Prostate gland (tissue), 2 donors: ENCODE measurements at places on chromosomes 2 and 18. TPM values are rescaled to one million over a fixed set of nuclear protein-coding genes. Genes with fewer than 3 reads are reported as not detected.

Gene ZC3H6
- total RNA-seq = 10.2 TPM

Gene CXCR1
- not detected for total RNA-seq

Gene RIT2
- not detected for total RNA-seq

Gene FBXO15
- 7.8 TPM for total RNA-seq

Gene CROCC2
- not detected for total RNA-seq

Gene GAREM2
- total RNA-seq = 3.5 TPM

Gene GRP
- not detected for total RNA-seq

Gene ALPG
- total RNA-seq = 0.34 TPM

Gene IL18RAP
- total RNA-seq = not detected

Gene DSG4
- 0.05 TPM for total RNA-seq

Gene MYCN
- 3.5 TPM for total RNA-seq

Gene PPIL3
- 15.2 TPM for total RNA-seq

Gene GKN2
- total RNA-seq = not detected

Gene HTR2B
- total RNA-seq = not detected

Gene NPHP1
- 9.7 TPM for total RNA-seq

Gene HOXD13
- 11.8 TPM for total RNA-seq

Gene ZNF396
- total RNA-seq = 1.6 TPM

Gene UGT1A6
- total RNA-seq = 6.6 TPM

Gene UPP2
- not detected for total RNA-seq

Gene FBLN7
- 3.0 TPM for total RNA-seq

Gene CDH20
- total RNA-seq = 0.28 TPM

Gene ZFP36L2
- total RNA-seq = 117 TPM

Gene PASK
- 200 TPM for total RNA-seq

Gene EPB41L3
- total RNA-seq = 182 TPM

Gene HADHA
- total RNA-seq = 107 TPM

Gene MROH2A
- 2.3 TPM for total RNA-seq

Gene DYNC1I2
- total RNA-seq = 70.7 TPM

Gene ANKRD30BL
- not detected for total RNA-seq

Gene CHST10
- 27.7 TPM for total RNA-seq

Gene LOXHD1
- 1.4 TPM for total RNA-seq

Gene RHOB
- 391 TPM for total RNA-seq

Gene REEP1
- 6.6 TPM for total RNA-seq

Gene ASB18
- not detected for total RNA-seq

Gene LIMS4
- not detected for total RNA-seq

Gene IL1F10
- not detected for total RNA-seq

Gene MYO5B
- 31.1 TPM for total RNA-seq

Gene ADGRF3
- not detected for total RNA-seq

Gene CTDSP1
- 180 TPM for total RNA-seq

Gene DNAH7
- total RNA-seq = 10.1 TPM

Gene SCN3A
- total RNA-seq = 1.6 TPM

Gene MC5R
- total RNA-seq = not detected

Gene DCC
- total RNA-seq = 3.7 TPM

Gene SERPINB13
- total RNA-seq = 0.57 TPM

Gene CRYBA2
- not detected for total RNA-seq

Gene ZNF532
- 299 TPM for total RNA-seq

Gene FAHD2A
- total RNA-seq = 27.9 TPM

Gene FOXI3
- not detected for total RNA-seq

Gene GALNT14
- total RNA-seq = 15.5 TPM

Gene TDRD15
- total RNA-seq = not detected

Gene PFN4
- total RNA-seq = not detected

Gene DNAJC5G
- 16.1 TPM for total RNA-seq

Gene ACMSD
- total RNA-seq = not detected
